Right ventricle myocardium superior (tissue), 1 donor: ENCODE measurements at places on chromosomes 6 and 20. TPM values are rescaled to one million over a fixed set of nuclear protein-coding genes. Genes with fewer than 3 reads are reported as not detected.
A peak's percentile ranks its signal among the peaks of the same experiment; 100 is the strongest.

- DNase-seq, result peak; percentile 74
Measured at GRCh38 chr20:49938173-49939163, 2.3 kb downstream of the RNF114 start.

DNA sequence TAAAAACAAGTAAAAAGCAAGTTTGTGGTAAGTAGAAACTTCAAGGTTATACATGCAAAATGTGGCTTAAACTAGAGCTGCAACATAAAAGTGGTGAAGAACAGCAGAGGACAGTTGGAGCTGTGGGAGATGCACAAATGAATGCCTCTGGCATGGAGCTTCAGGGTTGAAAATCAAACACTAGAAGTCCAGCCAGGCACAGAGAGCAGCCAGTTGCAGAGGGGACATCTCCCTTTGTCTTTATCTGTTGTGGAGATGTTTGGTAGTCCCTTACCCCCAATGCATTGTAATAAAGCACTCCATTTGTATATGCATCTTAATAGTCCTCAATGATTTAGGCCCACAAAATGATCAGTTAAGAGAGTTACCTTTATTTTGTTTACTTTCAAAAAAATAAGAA, 73.1 kb upstream of the C20orf144 start:
- no peak for DNase-seq

- DNase-seq, result no peak
Measured at GRCh38 chr6:5514353-5514752, 253.0 kb downstream of the FARS2 start.

GRCh38 chr6:158411998-158412397, 99.7 kb downstream of the TULP4 start:
- no peak for DNase-seq

- DNase-seq, result no peak
Measured at GRCh38 chr20:24773168-24773567, 175.9 kb upstream of the CST7 start.

- no peak for DNase-seq
Measured at GRCh38 chr6:44219815-44220784, 3.3 kb upstream of the SLC29A1 start.

GRCh38 chr20:11432407-11432806, 485.3 kb upstream of the BTBD3 start:
- no peak for DNase-seq

- peak; percentile 83 for DNase-seq
Measured at GRCh38 chr20:1802385-1803060, 92.7 kb upstream of the SIRPA start.

HRH3 gene
- total RNA-seq, result not detected

RNF8 gene
- 14.9 TPM for total RNA-seq

PSMB9 gene
- total RNA-seq, result 12.6 TPM
